ENCODE measurements at places on chromosomes 11 and 22.

GRCh38 chr22:36379593-36380361, 8.0 kb downstream of the MYH9 start:
- no peak for DNase-seq

GRCh38 chr11:67699521-67699920, 25.1 kb upstream of the ALDH3B2 start:
- DNase-seq = no peak

GRCh38 chr11:116406042-116406441, 366.7 kb downstream of the BUD13 start:
- DNase-seq = no peak

GRCh38 chr22:47927648-47928210, 1165.3 kb downstream of the TBC1D22A start:
- DNase-seq = no peak

DNA sequence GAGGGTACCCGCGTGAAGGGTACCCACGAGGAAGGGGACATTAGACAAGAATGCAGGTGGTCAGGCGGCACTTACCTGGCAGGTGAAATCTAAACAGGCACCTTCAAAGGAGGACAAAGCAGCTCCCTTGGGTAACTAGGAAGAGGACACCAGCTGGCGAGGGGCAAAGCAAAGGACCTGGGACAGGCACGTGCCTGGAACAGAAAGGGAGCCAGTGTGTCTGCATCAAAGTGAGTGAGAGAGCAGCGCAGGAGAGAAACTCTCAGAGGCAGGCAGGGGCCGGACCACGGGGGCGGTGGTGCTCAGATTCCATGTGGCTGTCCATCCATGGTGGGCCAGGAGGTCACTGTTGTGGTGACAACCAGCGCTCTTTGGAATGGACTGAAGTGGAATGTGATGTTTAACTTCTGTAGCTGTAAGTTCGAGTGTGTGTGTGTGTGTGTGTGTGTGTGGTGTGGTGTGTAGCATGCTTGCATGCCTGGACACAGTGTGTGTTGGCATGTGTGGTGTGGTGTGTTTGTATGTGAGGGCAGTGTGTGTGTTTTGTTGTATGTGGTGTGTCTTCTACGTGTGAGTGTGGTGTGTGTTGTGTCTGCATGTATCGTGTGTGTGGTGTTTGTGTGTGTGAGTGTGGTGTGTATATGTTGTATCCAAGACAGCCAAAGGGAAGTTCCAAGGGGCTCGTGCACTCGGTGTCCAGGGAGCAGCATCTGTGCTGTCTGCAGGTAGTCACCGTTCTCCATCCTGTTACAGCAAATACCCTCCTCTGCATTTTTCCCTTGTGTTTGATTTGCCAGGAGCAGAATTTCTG, 86.4 kb downstream of the CDKN1C start:
- no peak for DNase-seq

- no peak for DNase-seq
Observed at GRCh38 chr11:77236901-77237300, 64.6 kb downstream of the GDPD4 start.

DNA sequence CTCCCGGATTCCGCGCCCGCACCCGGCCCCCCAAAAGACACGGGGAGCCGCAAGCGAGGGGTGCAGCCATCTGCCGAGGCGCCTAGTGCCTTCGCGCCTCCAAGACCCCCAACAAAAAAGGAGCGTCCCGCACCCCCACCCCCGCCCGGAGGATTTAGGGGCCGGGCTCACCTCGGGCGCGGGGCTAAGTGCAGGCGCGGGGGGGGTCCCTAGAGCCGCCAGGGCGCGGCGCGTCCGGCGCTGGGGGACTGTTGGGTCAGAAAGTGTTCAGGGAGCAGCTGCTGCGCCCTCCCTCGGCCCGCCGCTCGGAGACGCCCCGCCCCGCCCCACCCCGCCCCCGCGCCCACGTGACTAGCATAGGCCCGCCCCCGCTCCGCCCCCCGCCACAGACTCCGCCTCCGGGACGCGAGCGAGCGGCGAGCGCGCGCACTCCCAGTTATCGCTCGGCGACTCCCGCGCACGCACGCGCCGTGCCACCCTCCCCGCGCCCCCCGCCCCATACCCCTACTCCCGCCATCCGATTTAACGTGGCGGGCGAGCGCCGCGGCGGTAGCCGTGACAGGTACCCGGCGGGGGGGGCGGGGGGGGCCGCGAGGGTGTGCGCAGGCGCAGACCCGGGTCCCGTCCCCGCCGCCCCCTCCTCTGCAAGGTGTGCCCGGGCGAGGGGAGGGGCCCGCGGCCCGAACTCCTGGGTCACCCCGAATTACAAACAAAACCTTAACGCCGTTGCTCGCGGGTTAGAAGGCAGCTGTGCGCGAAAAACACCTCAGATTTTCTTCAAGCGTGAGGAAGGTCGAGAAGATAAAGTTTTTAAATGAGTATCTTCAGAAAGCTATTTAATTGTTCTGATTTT, 56.2 kb downstream of the KCNJ4 start:
- peak; percentile 57 for DNase-seq

GRCh38 chr11:78281511-78281910, 92.8 kb downstream of the USP35 start:
- no peak for DNase-seq

DNA sequence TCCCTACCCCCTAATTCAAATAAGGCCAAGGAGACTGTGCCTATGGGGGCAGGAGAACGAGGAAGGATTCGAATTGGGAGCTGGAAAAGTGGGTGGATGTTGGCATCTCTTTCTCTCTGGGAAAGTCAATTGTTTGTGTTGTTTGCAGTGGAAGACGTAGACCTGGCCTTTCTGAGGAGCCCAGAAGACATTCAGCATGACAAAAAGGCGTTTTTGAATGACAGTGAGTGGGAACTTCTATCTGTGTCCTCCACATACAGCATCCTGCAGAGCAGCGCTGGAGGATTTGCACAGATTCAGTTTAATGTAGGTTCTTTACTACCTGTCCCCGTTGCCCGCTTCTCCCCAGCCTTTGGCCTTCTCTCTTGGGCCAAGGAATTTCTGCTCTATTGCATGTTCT, 28.2 kb downstream of the HTR3B start:
- no peak for DNase-seq

DNA sequence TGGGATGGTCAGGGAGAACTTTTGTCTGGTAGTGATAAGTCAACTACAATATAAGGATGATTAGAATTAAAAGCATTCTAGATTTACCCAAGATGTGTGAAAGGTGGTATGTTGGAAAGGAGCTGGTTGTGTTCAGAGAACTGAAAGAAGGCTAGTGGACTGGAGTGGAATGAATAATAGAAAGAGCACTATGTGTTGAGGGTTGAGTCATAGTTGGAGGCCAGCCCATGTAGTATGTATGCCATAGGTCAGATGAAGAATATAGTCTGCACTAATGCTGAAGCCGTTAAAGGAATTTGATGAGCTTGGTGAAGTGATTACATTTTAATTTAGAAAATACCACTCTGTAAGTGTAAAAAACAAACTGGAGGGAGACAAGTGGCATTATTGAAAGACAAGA, 514.1 kb downstream of the CNTN5 start:
- no peak for DNase-seq

- no peak for DNase-seq
Observed at GRCh38 chr11:16097543-16097942, 258.8 kb downstream of the SOX6 start.

- no peak for DNase-seq
Observed at GRCh38 chr22:46609724-46610201, 10.4 kb upstream of the GRAMD4 start.

- DNase-seq = no peak
Observed at GRCh38 chr11:86179646-86180064, 64.9 kb upstream of the EED start.
